ENCODE measurements at places on chromosomes 4 and X.

- DNase-seq, result peak; percentile 5
Measured at GRCh38 chrX:79036157-79036880, 91.1 kb downstream of the P2RY10 start.

DNA sequence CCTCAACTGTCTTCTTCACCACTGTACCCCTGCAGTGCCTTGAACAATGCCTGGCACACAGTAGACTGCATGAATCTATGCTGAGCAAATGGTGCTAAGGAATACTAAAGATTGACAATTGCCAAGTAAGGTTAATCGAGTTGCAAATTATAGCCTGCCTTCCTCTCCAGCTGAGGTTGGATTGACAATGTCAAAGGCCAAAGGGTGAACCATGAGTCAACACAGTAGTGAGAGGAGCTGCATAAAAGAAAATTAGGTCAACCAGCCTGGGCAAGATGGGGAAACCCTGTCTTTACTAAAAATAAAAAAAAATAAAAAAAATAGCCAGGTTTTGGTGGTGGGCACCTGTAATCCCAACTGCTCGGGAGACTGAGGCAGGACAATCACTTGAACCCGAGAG is 97.1 kb upstream of the BMPR1B start:
- no peak for DNase-seq

GRCh38 chrX:50470103-50471031 is at the start of gene DGKK:
TSS of gene DGKK (minus strand) at chrX:50470825. CDS start at chrX:50470678, 147 bp downstream.
- no peak for DNase-seq

DNA sequence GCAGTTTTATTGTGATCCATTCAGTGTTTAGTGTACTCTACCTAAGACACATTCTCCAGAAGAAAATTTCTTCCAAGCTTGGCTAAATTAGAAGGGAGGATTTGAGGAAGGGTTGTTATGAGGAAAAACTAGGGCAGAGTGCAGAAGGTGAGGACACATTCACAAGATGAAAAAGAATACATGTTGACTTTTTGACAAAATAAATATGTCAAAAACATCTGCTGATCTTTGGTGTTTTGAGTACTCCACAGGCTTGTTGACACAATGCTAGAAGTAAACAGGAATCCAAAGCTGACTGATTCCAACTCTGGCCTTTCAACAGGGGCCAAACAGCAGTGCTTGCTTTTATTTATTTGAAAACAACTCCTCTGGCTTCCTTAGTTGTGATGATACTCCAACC is 125.8 kb upstream of the SLC7A11 start:
- no peak for DNase-seq

GRCh38 chrX:53294024-53294648 is 12.8 kb upstream of the IQSEC2 start:
- DNase-seq, result no peak

DNA sequence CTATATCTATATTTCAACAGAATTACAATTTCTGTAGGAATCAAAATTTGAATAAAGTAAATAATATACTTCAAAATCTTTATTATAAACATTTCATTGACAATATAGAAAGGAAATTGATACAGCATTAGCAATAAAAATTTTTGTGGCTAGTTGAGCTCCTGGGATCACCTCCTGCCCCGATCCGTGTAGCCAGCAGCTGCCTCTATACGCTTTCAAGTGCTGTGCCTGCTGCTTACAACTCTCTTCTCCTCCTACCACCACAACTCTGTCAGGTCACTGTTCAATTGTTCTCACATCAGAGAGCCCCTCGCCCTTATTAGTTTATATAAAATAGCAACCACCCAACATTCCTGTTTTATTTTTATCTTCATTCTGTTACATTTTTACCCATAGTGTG is 27.6 kb downstream of the INPP4B start:
- no peak for DNase-seq

- no peak for DNase-seq
Measured at GRCh38 chr4:166043801-166044200, 170.8 kb downstream of the TLL1 start.

GRCh38 chr4:150722908-150723362 is 141.0 kb downstream of the MAB21L2 start:
- no peak for DNase-seq

GRCh38 chrX:101906136-101906796 is 25.6 kb downstream of the ZMAT1 start:
- DNase-seq, result no peak

GRCh38 chrX:70171624-70172023 is 5.7 kb upstream of the DGAT2L6 start:
- no peak for DNase-seq

DNA sequence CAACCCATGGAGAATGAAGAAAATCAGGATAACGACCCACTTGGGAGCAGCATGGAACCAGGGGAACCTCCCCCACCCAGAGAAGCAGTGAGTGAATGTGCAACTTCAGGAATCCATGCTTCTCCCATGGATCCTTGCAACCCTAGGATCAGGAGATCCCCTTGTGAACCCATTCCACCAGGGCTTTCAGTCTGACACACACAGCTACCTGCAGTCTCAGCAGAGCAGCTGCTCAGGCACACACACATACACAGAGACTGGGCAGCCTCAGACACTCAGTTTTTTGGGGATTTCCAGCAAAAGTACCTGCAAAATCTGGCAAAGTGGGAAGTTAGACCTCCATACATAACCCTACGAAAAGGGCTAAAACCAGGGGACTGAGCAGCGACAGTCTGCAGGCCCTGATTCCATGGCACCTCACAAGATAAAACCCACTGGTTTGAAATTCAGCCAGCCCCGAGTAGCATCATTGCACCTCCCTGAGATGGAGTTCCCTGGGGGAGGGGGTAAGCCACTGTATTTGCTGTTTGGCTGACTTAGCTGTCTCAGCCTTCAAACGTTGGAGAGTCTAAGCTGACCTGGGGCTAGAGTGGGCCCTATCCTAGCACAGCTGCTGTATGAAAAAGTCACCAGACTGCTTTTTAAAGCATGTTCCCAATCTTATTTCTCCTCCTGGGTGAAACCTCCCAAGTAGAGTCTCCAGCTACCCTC is 737.5 kb upstream of the NDST4 start:
- no peak for DNase-seq

- no peak for DNase-seq
Measured at GRCh38 chrX:116272861-116273260, 102.3 kb downstream of the AGTR2 start.

Measured in CD4-positive, alpha-beta T cell treated with Interleukin-4 for 4 hours (primary cell).